ENCODE measurements at places on chromosomes 5 and 9.

DNA sequence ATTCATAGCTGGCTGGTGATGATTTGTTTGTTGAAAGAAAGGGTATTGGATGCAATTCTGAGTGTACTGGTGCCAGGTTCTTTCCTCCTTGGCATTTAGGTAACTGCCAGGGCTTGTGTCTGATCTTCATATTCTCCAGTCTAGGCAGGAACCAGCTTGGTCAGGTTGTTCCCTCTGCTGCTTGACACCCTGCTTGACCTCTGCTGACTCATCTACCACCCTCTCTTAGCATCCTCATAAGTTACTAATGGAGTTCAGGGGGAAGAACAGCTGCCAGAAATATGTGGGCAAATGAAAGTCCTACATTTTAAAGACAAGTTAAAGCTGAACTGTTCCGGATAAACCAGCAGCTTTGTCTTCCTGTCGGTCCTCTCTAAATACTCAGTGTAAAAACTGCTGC is 116.1 kb upstream of the TNC start:
- no peak for DNase-seq

GRCh38 chr9:21030389-21031035 is 928 bp downstream of the HACD4 start:
- no peak for DNase-seq

GRCh38 chr5:154603953-154604679 is 126.1 kb upstream of the HAND1 start:
- no peak for DNase-seq

DNA sequence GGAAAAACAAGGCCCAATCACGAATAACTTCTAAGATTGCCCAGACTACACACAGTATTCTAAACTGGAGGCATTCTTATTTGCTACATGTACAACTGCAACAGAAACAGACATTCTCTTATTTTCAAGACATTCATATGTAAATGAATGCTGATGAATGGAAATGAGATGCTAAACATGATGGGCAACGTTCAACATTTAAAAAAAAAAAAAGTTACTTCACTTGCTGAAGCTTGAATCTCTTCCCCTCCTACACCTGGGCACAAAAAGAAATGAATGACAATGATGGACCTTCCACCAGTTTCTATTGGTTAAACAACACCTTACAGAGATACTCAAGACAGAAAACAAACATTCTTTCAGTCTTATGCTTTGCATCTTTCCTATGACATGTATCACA is 160.5 kb downstream of the BNC2 start:
- no peak for DNase-seq

DNA sequence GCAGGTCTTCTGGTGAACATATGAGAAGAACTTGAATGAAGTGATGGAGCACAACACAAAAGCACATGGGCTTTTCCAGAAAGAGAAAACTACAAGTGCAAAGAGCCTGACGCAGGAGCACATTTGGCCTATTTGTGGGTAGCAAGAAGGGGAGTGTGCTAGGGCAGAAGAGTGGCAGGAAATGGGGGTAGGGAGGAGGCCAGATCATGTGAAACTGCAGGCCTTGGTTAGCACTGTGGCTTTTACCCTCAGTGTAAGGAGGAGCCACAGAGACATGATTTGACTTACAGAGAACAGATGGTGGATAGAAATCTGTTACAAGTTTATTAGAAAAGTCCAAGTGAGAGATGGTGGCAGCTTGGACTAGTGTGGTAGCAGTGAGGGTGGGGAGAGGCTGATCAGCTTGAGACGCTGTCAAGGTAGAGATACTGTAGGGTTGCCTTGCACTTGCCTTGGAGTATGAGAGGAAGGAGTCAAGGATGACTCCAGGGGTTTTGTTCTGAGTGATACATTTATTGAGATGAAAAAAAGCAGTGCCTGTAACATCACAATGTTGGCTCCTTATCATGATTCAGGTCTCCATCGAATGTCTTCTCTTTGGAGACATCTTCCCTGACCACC is 126.7 kb downstream of the PPP2R2B start:
- no peak for DNase-seq

GRCh38 chr9:100739208-100739607 is 161.3 kb downstream of the CAVIN4 start:
- DNase-seq, result no peak

DNA sequence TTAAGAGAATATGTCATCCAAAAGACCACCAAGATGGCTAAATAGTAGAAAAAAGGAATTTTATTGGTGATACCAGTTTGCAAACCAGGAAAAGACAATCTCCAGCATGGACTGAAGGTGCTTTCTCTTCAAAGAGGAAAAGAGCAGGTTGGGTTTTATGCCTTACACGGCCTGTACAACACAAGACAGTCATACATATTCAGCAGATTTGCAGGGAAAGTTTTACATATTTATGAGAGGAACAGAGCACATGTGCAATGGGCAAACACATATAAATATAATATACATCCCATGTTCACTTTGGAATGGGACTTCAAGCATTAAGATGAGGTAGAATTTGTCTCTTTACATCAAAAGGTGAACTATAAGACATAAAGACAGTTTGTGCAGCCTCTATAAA is 70.3 kb upstream of the PPP2CA start:
- no peak for DNase-seq

GRCh38 chr5:39102684-39103155 is 28.5 kb upstream of the RICTOR start:
- DNase-seq, result no peak

DNA sequence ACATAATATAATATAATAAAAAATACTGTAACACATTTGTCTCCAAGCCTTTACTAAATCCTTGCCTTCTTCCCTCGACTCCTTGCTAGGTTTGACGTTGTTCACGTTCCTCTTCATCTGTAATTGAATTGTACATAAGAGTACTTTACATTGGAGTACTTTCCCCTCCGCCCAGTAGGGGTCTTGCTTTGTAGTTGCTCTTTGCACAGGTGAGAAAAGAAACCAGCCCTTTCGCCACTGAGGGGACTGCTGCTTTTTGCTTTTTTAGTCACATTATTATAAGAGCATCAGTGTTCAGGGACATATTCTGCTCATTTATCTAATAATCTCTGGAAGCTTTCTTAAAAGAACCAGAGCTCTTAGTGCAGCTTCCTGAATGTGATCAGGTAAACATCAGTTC is 115.0 kb downstream of the CETN3 start:
- no peak for DNase-seq

DNA sequence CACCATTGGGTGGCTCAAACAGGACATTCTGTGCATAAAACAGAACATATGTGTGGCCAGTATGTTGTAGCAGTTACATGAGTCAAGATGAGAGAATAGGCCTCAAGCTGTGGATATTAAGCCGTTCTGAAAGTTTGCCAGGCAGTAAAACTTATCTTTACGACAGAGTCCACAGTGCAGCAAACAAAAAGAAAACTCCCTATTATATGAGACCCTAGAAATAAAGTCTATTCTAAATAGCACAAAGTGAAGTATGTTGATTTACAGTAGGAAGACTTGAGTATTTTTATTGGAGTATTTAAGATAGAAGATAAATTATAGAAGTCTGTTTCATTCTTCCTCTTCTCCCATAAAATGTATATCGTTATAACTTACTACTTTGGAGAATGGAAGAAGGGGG is 271.5 kb downstream of the ADGRV1 start:
- no peak for DNase-seq

DNA sequence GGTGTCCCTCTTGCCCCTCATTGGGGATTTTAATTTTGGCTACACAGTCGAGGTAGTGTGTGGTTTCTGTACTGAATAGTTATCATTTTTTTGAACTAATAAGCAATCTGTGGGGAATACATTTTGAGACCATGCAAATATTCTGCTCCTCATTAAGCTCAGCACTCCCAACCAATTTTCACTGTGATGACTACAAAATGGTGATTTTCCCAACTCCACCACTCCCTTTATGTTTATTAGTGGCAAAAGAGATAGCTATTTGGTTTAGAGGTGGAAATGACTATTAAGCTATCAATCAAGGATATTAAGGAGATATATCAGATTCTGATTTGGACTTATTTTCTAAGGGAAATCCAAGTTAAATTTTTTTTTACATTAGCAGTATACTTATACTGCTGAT is 62.9 kb downstream of the FOCAD start:
- DNase-seq, result no peak

- DNase-seq, result no peak
These were observed 220.8 kb downstream of the PRR16 start for GRCh38 chr5:120684749-120685415.

DNA sequence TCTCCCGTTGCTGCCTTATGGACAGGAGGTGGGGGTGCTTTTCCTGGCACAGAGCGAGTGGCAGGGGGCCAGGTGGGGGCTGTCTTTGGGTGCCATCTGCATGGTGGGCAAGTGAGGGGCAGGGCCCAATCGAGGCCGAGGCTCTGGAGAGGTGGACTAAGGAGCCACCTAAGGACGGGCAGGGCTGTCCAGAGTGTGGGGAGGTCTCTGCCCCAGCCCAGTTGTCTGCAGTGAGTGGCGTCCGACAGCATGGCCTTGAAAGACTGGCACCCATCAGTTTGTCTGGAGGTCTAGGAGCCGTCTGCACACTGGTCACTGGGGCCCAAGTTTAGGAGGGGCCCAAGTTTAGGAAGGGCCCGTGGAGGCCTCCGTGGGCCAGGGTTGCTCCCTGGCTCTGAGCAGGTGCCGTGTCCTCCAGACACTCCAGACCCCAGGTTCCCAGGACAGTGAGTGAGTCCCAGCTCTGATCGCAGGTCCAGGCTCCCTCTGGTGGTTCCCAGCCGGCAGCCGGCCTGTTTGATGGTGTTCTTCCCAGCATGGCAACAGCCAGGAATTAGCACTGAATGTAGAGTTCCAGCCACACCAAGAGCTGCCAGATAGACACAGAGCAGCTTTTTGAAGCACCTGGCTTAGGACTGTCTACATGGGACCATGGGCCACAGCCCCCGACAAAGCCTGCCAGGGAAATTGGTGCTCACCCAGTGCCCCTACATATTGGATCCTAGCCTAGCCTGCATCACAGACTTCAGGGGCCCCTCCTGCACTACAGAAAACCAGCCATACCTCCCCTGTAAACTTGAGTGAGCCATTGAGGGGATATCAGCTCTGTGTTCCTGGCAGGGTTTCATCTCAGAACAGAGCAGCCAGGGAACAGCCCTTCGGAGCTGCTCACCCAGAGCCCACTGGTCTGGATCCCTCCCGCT is 120.9 kb downstream of the WNK2 start:
- peak; percentile 77 for DNase-seq

DNA sequence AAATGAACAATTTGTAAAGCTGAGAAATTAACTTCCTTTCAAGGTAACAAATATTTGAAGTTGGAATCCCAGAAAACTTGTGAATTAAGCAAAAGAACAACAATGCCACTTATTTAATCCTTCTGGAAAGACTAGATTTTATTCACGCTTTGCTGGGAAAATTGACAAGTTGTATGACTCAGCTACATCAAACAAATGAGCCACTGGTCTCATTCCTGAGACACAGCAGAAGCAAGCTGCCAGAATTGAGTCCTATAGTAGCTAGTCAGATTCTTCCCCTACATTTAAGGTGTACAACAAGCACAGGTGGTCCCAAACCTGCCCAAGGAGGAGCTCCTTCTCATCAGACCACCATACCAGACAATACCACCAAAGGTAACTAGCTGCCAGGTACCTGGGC is 280.7 kb downstream of the SPOCK1 start:
- DNase-seq, result no peak
